ENCODE measurements at places on chromosomes 12 and 14. TPM values are rescaled to one million over a fixed set of nuclear protein-coding genes. Genes with fewer than 3 reads are reported as not detected.

Gene PGF
- polyA plus RNA-seq: 9.3 TPM

Gene NEDD1
- polyA plus RNA-seq: 31.1 TPM

GRCh38 chr12:93847517-93848474 lies 170.6 kb downstream of the CRADD start:
- no peak for DNase-seq

DNA sequence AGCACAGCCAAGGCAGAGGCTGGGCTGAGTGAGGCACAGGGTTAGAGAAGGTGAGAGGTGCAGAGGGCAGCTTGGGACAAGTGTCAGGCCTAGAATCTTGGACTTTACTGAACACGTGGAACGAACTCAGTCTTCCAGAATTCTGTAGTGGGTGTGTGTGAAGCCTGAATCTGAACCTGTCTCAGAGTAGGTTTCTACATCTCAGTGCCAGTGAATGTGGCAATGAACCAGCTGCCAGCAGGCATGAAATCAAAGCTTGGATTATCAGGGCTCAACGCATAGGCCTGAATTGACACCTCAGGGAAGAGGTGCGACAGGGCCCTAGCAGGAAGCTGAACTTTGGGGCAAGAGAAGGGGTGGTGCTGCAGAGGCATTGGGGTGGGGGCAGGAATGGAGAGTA lies 104.6 kb downstream of the SAMD4A start:
- DNase-seq: no peak

GRCh38 chr12:88327276-88327675 lies 185.2 kb downstream of the TMTC3 start:
- DNase-seq: no peak

GRCh38 chr14:95314609-95315008 lies 5.1 kb downstream of the CLMN start:
- DNase-seq: no peak

- no peak for DNase-seq
Observed at GRCh38 chr14:54529811-54530210, 20.1 kb downstream of the CGRRF1 start.

DNA sequence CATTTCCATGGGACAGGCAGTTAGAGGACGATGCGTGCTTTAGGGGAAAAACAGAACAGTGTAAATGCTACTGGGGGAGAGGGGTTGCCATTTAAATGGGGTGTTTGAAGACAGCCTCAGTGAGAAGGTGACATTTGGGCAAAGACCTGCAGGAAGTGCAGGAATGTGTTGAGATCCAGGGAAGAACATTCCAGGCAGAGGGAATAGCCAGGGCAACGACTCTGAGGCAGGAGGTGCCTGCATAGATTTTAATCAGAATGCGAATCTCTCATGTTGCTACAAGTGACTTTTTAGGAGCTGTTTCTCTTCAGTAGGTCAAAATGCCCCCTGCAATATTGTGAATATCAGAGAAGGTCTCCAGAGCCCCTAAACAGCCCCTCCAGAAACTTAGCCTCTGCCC lies 7.6 kb upstream of the SCARB1 start:
- DNase-seq: no peak

All from left renal pelvis (tissue), 4 donors.